AG04449 (cell line): ENCODE measurements at places on chromosomes 5 and 9.

DNA sequence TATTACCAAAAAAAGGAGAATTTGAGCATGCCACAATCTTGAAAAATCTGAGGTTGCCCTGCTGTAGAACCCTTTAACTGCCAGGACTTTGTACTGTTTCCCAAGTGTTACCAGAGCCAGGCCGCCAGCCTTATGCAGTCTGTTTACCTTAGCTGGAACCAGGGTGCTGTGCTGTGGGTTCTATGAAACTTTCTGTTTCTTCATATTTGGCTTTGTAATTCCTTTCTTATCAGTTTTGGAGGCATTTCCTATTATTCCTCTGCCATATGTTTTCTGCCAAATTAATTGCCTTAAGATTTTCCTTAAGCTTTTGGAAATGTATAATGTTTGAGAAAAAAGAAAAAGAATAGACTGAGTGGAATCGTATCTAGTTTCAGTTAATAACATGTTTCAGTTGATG is 2.1 kb downstream of the S1PR3 start:
- DNase-seq = no peak

- no peak for DNase-seq
These were observed 5.1 kb upstream of the WDR5 start for GRCh38 chr9:134130503-134131375.

DNA sequence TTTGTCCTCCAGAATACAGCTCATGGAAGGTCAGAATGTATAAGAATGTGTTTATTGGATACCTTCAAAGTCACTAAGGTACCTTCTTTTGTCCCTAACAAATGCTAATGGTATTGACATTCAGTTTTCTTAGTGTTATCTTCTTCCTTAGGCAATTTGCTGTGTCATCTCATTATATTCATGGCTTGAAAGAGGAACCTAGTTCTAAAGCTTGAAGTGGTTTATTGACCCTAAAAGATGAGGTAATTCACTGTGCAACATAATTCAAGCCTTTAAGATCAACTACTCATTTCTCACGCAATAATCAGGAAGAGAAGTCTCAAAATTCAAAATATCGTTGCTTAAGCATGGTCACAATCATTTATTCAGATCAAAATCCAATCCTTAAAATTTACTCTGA is 342.7 kb upstream of the RIOK2 start:
- no peak for DNase-seq

GRCh38 chr5:116340799-116341198 is 233.8 kb downstream of the SEMA6A start:
- DNase-seq = no peak

- no peak for DNase-seq
These were observed 18.2 kb upstream of the WDR38 start for GRCh38 chr9:124835026-124835557.
